CD14-positive monocyte (primary cell): ENCODE measurements at places on chromosomes 6 and 20. TPM values are rescaled to one million over a fixed set of nuclear protein-coding genes. Genes with fewer than 3 reads are reported as not detected.

Gene RNF182
- not detected for polyA plus RNA-seq

Gene ENPP5
- not detected in 2 replicates for polyA plus RNA-seq

Gene CTCFL
- polyA plus RNA-seq: not detected

Gene NDUFAF5
- 7.8 TPM for polyA plus RNA-seq

Gene TSBP1
- not detected for polyA plus RNA-seq
